AG09319 (cell line): ENCODE measurements at places on chromosomes 4 and X.
A peak's percentile ranks its signal among the peaks of the same experiment; 100 is the strongest.

- no peak for DNase-seq
Observed at GRCh38 chr4:41466249-41466648, 71.7 kb upstream of the LIMCH1 start.

- DNase-seq: peak; percentile 70
Observed at GRCh38 chr4:107837776-107838618, 13.3 kb downstream of the SGMS2 start.

DNA sequence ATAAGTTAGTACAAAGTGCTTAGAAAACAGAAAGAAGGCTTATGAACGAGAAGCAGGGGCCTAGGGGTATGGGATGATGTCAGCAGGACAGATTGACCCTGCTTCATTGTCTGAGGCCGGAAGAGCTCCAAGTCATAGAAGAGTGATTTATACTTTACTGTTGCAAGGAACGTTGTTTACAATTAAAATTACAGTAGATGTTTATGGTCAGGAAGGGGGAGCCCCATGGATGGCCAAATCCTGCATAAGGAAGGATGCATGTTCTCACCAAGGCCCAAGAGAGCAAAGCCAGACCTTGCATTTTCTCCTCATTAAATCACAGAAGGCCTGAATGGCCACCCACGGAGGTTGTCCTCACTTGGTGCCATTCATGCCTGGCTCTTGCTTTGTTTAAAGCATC lies 115.3 kb downstream of the LDB2 start:
- no peak for DNase-seq

DNA sequence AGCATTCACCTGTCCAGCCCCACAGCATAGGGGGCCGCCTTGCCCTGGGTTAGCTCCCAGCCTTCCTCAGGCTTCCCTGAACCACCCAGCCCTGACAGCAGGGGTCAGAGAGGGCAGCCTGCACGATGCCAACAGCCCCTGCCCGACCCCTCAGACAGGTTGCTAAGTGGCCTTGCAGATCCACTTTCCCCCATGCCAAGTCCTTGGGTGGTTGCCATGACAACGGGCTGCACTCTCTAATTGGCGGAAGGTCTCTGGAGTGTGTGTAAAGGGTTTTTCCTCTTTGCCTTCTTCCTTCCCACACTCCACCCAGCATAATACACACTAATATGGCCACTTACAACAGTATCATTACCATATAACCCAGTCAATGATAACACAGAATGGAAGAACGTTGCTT lies 99.6 kb upstream of the AFAP1 start:
- no peak for DNase-seq

GRCh38 chrX:136209016-136209738 lies 42.0 kb downstream of the MAP7D3 start:
- no peak for DNase-seq

GRCh38 chr4:27360790-27361267 lies 500.2 kb downstream of the STIM2 start:
- DNase-seq: no peak

DNA sequence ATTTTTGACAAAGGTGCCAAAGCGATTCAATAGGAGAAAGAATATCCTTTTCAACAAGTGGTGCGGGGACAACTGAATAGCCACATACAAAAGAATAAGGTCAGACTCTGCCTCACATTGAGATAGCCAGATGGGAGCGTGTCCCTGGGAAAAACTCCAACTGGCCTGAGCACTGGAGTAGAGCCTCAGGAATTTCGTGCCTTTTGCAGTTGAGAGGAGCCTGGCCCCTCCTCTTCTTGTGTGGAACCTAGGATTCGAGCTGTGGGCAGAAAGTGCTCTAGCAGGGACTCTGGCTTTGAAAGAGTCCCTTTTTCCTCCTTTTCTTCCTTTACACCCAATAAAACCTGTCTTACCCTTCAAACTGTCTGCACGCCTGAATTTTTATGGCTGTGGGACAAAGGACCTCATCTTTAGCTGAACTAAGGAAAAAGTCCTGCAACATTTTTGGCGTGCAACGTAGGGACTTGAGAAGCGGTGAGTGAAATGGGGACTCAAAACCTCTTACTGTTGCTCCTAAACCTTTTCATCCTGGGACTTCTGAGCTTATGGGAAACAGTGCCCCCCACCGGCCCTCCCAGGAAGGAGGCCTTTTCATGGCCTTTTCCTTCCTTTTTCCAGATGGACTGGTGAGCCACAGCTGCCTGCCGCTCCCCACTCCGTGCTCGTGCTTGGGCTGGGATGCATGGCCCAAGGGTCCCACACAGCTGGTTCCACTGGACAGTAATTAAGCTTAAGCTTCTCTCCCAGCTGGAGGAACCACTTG lies 68.6 kb downstream of the BMP15 start:
- DNase-seq: no peak
